Activated T-helper 1 cell treated with anti-CD3 and anti-CD28 coated beads, Interleukin-2, amount 50 U/mL, for 16 hours (primary cell): ENCODE measurements at places on chromosomes 5 and 9.

- DNase-seq: no peak
Observed at GRCh38 chr5:149687486-149688168, 42.5 kb upstream of the PPARGC1B start.

DNA sequence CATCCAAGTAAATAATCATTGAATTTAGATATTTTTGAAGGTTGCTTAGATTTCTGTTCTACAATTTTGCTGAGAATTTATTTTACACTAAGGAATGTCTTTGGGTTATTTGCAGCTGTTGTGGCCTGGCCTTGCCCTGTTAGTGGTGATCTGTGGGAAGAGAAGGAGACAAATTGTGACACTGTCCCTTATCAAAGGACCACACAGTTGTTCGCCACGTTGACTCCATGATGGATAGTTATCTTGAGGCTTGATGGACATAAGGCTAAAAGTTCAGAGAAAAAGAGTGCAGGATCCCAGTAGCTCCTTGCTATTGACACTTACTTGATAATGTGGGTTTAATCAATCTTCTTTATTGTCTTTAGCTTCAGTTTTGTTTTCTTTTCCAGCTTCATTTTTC, 186.6 kb upstream of the MEF2C start:
- DNase-seq: no peak

DNA sequence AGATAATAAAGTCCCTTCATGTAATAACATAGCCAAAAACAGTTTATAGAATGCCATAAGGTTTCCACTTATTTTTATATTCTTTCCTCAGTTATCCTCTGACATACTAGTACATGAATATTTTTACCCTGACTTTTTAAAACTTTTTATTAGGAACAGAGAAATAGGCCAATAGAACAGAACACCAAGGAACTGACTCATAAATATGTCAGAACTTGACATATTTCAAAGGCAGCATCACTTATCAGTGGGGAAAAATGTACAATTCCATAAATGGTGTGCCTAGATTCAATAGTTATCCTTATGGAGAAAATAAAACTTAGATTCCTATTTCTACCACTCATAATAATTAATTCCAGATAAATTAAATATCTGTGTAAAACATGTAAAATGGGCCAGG, 9.4 kb downstream of the STARD4 start:
- no peak for DNase-seq

- no peak for DNase-seq
Observed at GRCh38 chr9:69174616-69175463, 763 bp downstream of the TJP2 start.

GRCh38 chr5:119655061-119655460, 25.7 kb downstream of the FAM170A start:
- DNase-seq: no peak

GRCh38 chr5:149940077-149940574, 4.5 kb downstream of the PDE6A start:
- DNase-seq: no peak

DNA sequence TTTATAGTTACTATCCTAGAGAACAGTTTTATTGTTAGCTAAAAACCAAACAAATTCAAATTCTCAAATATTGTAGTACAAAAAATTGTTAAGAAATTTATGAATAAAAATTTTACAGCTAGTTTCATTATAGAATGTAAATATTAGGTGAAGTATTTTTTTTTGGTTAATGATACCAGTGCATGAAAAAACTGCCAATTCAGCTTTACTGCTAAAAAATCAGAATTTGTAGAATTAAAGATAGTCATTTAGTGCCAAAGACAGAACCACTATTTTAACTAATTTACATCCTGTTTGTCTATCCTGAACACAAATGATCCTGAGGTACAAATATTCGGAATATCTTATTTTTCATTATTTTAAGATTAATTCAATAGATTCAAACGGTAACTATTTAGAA, 202.6 kb downstream of the FER start:
- no peak for DNase-seq

DNA sequence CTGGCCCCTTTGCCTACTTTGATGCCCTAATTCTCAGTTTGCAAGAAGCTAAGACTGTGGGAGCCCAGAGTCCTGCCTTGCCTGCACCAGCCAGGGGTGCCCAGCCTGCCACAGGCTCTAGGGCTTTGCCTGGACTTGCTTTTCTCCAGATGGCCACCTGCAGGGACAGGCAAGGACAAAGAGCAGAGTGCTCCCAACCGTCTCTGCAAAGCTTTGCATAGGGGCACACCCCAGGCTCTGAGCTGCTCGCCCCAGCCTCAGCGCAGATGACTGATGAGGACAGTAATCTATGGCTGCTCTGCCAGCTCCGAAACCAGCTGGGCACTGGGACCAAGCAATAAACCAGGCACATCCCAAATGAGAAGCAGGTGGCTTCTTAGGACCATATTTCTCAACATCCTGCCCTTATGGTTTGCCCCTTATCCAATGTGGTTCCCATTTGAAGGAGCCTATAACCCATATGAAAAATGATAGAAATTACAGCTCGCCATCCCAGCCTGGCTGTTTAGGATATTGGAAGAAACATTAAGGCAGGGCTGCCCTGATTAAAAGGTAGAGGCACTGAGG, 25.4 kb upstream of the TCF7 start:
- DNase-seq: no peak

- no peak for DNase-seq
Observed at GRCh38 chr9:131620764-131621520, 75.6 kb downstream of the PRRT1B start.

GRCh38 chr5:68673106-68673822, 420.6 kb upstream of the SLC30A5 start:
- DNase-seq: no peak

DNA sequence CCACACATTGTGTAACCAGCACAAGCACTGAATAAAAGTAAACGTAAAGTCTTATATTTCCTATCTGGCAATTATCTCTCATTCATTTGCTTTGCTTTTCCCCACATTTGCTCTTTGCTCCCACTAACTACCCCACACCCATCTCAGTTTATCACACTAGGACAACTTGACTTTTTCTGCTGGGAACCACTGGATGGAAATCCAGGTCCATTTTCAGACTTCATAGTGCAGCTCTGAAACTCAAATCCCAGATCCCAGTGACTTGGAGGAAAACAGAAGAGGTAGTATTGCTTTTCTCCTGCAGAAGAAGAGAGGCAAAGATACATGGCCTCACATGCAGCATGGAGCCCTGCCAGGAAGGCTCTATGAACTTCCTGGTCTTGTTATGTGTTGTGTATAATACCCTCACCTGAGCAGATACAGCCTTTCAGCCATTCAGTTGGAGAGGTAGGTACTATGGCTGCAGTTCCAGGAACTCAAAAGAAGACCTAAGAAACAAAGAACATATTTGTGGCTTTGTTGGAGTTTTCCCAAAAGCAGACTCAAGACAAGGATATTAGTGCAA, 90.0 kb upstream of the NIPBL start:
- DNase-seq: no peak

DNA sequence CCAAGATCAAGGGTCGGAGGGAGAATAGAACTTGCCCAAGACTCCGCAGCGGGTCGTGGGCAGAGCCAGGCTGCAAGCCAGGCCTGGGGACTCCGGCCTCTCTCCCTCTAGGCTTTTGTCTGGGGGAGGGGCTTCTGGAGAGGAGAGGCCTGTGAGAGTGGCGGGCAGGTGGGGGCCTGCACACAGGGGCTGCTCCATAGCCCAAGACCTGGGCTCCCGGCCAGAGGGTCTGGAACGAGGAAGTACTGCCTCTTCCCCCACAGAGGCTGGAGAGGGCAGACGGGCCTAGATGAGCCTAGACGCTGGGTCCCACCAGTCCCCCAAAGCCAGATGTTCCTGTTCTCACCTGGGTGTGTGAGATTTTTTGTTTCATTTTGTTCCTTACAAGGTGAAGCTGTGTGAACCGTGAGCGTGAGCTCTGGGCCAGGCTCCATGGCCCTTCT, 5.2 kb upstream of the ST6GALNAC6 start:
- DNase-seq: no peak

- peak; percentile 6 for DNase-seq
Observed at GRCh38 chr9:88593537-88594185, 58.7 kb downstream of the NXNL2 start.

DNA sequence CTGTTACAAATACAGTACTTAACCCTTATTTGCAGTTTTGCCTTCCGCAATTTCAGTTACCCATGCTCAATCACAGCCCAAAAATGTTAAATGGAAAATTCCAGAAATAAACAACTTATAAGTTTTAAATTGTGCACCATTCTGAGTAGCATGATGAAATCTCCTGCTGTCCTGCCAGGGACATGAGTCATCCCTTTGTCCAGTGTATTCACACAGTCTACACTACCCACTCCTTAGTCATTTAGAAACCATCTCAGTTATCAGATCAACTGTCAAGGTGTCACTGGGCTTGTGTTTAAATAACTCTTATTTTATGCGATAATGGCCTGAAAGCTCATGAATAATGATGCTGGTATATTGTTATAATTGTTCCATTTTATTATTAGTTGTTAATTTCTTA, 95.8 kb downstream of the PLCXD3 start:
- DNase-seq: no peak

DNA sequence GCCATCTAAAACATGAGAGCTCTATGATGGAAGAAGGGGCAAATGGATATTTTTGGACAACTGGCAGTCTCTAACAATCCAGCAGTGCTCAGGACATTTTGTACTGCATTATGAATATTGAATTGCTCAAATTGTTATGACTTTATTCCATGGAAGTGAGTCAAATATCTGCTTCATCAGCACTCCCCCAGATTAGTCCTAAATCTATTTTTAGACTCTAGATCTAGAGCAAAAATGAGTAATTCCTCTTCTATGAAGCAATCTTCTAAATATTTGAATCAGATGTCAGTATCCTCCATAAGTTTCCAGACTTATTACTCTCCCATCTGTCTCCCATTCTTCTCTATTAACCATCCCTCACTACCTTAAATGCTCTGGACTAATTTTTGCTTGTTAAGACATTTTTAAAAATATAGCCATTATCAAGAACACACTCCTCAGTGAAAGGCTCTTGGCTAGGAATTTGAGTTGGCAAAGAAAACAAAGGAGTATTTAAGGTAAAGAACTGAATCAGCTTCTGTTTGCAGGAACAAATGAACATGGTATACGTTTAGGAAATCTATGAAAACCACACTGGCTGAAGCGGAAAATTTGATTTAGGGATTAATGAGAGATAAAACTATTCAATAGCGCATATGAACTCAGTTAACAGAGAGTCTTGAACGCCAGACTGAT, 300.9 kb downstream of the MCTP1 start:
- no peak for DNase-seq

DNA sequence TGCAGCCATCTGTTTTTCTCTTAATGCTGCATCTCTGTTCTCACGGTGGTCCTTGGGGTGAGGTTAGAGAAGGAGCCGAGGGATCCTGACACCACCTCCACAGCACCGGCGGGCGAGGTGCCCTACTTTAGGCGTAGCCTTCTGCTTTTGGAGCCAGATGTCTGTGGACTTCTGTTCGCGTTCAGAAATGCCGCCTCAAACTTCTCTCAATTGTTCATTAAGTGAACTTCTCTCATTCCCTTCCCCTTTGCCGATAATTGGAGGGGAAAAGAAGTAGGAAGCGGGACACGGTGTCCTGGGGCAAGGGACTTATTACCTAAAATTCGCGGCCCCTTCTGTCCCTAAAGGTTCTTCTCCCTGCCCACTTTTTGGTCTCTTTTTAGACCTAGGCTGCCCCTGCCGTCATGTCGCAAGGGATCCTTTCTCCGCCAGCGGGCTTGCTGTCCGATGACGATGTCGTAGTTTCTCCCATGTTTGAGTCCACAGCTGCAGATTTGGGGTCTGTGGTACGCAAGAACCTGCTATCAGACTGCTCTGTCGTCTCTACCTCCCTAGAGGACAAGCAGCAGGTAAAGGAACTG, 455 bp downstream of the KIF20A start:
- DNase-seq: no peak

DNA sequence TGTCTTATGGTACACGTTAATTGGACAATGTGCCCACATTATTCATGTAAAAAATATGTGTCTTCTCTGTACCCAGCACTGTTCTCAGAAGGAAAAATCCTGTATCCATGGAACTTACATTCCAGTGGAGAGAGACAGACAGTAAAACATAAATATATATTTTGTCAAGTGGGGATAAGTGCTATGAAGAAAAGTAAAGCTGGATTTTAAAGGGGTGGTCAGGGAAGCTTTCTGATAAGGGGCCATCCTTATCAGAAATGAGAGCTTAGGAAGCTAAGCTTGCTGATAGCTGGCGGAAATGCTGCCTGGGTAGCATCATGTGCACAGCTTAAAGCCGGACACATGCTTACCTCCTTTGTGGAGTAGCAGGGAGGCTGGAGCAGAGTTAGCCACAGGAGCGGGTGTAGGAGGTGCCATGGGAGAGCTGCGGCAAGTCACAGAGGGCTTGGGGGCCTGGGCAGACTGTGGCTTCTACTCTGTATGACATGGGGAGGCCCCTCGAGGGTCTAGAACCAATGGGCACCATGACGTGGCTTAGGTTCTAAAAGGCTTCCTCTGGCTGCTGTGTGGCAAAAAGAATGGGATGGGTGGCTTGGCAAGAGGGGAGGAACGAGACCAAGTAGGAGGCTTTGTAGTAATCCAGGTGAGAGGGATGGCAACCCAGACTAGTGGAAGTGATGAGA, 141.7 kb downstream of the FGF1 start:
- no peak for DNase-seq

- no peak for DNase-seq
Observed at GRCh38 chr9:71955300-71955915, 44.0 kb downstream of the C9orf85 start.

DNA sequence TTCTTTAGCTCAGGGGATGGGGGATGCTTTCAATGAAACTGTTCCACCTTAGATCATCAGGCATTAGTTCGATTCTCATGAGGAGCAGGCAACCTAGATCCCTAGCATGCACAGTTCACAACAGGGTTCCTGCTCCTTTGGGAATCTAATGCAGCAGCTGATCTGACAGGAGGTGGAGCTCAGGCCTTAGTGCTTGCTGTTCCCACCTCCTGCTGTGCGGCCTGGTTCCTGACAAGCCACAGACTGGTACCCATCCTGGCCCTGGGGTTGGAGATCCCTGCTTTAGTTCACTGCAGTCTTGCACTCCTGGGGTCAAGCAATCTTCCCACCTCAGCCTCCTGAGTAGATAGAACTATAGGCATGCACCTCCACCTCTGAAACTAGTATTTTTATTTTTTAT, 1369.8 kb upstream of the NUDT12 start:
- DNase-seq: no peak

GRCh38 chr5:96884995-96885394, 8.7 kb downstream of the ERAP2 start:
- DNase-seq: no peak

DNA sequence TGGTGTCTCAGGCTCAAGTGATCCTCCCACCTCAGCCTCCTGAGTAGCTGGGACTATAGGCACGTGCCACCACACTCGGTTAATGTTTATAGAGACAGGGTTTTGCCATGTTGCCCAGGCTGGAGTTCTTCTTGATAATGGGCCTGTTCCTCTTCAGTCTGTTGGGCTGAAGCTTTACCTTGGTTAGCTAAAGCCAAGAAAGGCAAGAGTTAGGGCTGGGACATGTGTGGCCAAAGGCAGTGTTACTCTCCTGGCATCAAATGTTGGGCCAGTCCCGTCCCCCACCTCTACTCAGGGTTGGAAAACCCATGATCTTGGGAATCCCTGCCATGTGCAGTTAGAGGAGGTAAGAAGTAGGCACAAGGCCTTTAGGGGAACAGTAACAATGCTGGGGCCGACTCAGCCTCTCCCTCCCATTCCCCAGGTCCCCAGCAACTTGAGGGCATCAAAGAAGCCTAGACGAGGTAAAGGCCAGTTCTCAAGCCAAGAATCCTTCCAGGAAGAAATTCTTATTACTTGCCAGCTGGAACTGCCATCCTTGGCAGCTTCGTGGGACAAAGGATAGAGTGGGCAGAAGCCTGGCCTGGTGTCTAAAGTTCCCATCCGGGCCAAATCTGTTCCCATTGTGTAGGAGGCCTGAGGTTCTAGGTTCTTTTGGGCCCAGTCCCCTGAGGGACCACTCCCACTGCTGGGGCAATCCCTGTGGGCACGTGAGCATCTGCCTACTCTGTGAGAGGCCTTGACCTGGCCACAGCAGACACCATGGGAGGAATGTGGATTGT, 4.5 kb downstream of the EGR1 start:
- no peak for DNase-seq
